ENCODE measurements at places on chromosomes 2 and 18.
A peak's percentile ranks its signal among the peaks of the same experiment; 100 is the strongest.

DNA sequence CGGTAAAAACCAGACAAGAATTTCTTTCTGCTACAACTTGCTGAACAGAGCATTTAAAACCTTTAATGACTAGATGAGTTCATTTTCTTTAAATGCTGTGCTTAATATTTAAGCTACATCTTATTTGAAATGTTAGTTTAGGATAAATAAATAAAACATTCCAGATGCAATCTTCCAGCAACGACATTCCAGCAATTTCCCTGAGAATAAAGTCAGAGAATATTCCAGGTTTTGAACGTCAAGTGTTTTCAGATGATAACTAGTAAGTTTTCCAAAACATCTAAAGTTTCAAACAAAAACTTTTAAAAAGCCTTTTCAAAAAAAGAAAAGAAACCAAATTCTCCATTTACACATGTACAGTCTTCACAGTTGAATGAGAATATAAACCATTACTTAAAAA lies 104.8 kb downstream of the PPP1R1C start:
- no peak for DNase-seq

DNA sequence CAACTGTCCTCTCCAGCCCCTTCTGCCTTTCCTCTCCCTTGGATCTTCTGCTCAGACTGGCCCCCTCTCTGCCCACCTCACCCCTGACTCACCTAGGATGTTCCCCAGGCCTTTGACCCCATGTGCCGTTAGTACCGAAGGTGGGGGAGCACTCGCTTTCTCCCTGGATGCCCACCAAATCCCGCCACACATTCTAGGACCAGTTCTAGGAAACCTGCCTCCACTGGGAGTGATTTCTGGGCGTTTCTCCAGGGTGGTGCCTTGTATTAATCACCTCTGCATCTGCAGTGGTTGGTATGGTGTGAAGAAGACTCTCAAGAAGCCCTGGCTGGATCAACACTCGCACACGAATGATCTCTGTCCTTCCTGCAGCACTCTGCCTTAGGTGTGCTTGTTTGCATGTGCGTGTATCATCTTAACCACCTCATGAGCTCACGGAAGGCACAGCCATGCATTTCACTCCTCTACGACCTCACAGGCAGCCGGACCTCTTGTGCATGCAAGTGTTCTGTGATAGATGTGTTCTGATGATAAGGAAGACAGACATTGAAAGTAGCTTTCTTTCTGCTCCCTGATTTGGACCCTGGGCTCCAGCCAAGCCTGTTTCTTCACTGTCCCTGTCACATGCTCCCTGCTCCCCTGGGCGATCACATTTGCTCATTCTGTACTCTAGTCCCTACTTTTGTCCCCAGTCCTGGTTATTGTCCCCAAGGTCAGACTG lies 69.4 kb downstream of the LIPG start:
- no peak for DNase-seq

DNA sequence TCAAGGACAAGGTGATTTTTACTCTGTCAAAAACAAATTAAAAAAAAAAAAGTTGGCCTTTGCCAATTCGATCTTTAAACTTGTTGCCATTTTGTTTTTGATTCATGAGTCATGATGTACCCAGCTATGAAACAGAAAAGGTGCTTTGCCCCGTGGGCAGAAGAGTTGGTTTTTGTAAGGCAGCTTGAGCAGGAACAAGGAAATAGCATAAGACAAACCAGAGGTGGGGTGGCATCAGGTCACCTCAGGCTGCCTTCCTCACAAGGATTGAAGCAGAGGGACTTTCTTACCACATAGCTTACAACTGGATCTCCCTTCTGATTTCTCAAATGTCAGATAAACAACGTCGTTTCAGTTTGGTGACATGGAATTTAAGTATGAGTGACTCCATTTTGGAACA lies 123.8 kb downstream of the ARL4C start:
- no peak for DNase-seq

DNA sequence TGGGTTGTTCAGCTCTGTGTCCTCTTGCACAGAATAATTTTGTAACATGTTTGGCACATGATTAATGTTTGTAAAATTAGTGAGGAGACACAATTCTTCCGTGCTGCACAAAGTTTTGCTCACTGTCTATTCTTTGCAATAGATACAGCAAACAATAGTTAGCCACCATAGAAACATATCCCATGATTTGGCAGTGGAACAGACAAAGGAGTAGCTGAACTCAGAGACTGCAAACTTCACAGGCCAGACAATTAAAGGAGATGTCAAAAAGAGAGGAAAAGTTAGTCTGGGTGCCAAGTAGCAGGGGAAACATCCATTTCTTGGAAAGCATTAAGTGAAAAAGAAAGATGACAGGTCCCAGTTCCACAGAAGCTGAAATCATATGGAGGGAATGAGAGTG lies 267.4 kb upstream of the NRXN1 start:
- no peak for DNase-seq

- no peak for DNase-seq
These were observed 23.3 kb upstream of the FHOD3 start for GRCh38 chr18:36274083-36274715.

- DNase-seq, result peak; percentile 55
These were observed 80.0 kb upstream of the TMEM200C start for GRCh38 chr18:5975111-5976002.

GRCh38 chr2:239945751-239946561 lies 79.2 kb downstream of the NDUFA10 start:
- no peak for DNase-seq

DNA sequence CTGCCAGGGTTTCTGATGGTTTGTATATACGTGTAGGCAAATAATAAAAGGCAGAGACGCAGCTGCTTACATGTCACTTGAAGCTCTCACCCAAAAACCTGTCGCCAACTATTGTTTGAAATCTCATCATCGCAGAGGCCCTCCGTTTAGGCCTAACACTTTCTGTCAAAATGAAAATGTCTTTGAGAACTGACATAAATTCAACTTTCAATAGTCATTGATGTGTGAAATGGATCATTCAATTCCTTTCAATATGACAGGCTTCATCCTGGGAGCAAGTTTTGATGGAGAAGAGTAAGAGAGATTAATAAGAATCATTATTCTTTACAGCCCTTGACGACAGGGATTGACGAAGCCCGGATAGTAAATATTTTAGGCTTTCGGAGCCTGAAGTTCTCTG lies 2.7 kb downstream of the ACTG2 start:
- no peak for DNase-seq

DNA sequence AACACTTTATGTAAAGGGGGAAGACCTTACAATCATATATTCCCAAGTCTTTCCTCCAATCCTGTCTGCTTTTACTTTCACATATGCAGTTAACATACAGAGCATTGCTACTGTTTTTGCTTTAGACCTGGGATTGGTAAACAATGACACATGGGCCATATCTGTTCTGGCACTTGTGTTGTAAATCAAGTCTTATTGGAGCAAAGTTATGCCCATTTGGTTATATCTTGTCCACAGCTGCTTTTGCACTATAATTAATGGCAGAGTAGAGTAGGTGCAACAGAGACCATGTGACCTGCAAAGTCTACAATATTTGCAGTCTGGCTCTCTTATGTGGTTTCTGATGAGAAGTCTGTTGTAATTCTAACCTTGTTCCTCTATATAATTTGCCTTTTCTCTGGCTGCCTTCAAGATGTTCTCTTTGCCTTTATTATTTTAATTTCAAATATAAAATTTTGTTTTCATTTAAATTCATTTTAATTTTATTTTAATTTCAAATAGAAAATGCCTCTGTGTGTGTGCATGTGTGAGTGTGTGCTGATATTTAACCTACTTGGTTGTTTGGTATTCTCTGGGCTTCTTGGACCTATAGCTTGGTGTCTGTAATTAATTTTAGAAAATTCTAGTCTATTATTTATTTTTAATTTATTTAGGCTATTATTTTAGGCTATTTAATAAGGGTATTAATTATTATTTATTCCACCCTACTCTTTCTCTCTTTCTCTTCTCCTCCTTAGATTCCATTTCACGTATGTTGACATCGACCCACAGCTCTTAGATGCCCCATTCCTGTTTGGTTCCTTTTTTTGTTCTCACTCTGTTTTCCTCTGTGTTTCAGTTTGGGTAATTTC lies 16.8 kb upstream of the LPIN1 start:
- DNase-seq, result no peak

- DNase-seq, result no peak
These were observed 25.6 kb upstream of the WIPF1 start for GRCh38 chr2:174623106-174623637.

GRCh38 chr2:55097461-55098410 lies 47.5 kb upstream of the RTN4 start:
- no peak for DNase-seq

GRCh38 chr18:63681449-63682340 lies 20.0 kb upstream of the SERPINB3 start:
- DNase-seq, result no peak

GRCh38 chr2:212766921-212767320 lies 228.3 kb upstream of the ERBB4 start:
- no peak for DNase-seq

GRCh38 chr2:20568501-20569463 lies 82.1 kb downstream of the HS1BP3 start:
- no peak for DNase-seq

DNA sequence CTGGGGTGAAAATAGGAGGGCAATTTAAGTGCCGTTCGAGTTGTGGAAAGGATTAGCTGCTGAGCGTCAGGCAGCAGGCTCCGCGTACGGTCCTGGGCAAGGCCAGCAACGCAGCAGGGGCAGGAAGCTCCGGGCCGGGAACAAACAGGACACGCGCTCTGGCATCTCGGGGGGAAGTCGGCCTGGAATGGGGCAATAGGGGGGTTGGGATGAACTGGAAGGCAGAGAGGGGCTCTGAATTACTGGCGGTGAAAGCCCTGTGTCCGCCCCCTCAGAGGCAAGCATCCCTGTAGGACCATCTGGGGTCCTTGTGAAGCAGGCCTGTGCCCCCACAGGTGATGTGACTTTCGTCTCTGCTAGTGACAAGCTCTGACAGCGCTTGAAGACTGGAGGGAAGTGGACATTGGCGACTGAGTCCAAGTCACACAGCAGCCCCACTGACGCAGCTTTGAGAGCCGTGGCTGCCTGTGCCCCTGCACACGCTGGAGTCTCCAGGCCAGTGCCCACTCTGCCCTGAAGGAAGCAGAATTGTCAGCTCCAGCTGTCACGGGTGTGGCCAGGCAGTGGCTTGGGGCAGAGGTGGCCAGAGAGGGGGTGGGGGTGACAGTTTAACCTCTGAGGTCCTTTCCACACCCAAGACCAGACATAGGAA lies 22.3 kb downstream of the GPR35 start:
- DNase-seq, result no peak

GRCh38 chr2:233847248-233847898 lies 7.0 kb downstream of the HJURP start:
- no peak for DNase-seq

DNA sequence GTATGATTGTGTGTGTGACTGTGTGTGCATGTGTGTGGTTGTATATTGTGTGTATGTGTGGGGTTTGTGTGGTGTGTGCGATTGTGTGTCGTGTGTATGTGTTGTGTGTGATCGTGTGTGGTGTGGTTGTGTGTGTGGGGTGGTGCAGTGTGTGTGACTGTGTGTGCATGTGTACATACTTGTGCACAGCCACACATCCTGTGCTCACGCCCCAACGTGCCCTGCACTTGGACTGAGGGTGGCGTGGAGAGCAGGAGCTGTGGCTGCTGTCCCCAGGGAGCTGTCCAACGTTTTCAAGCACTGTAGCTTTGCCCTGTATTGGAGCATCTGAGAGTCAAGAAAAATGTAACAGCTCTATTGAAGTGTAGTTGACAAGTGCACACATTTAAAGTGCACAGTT lies 243.2 kb upstream of the HDAC4 start:
- DNase-seq, result peak; percentile 35

- DNase-seq, result peak; percentile 69
These were observed 505.4 kb downstream of the SUCLG1 start for GRCh38 chr2:83953697-83954096.

- no peak for DNase-seq
These were observed 19.3 kb upstream of the CTIF start for GRCh38 chr18:48519431-48520100.

GRCh38 chr2:227507963-227508362 lies 36.0 kb downstream of the AGFG1 start:
- DNase-seq, result peak; percentile 55

GRCh38 chr18:27428716-27429475 lies 243.8 kb upstream of the CHST9 start:
- DNase-seq, result no peak

DNA sequence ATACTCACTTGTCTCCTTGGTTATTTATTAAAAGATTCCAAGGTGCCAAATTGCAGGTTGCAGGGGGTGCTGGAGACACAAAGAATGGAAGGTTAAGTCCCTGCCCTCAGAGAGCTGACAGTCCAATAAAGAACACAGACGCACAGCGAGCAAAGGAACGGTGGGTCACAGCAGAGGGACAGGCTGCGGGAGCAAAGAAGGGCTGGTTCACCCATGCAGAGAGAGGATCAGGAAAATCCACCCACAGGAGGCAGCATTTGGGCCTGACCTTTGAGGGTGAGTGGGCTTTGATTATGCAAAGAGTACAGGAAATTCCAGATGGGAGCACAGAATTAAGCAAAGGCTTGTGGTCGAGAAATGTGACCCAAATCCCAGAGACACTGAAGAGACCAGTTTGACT lies 45.0 kb downstream of the ZBTB7C start:
- no peak for DNase-seq

- peak; percentile 54 for DNase-seq
These were observed 227.6 kb upstream of the ETAA1 start for GRCh38 chr2:67169417-67170140.

DNA sequence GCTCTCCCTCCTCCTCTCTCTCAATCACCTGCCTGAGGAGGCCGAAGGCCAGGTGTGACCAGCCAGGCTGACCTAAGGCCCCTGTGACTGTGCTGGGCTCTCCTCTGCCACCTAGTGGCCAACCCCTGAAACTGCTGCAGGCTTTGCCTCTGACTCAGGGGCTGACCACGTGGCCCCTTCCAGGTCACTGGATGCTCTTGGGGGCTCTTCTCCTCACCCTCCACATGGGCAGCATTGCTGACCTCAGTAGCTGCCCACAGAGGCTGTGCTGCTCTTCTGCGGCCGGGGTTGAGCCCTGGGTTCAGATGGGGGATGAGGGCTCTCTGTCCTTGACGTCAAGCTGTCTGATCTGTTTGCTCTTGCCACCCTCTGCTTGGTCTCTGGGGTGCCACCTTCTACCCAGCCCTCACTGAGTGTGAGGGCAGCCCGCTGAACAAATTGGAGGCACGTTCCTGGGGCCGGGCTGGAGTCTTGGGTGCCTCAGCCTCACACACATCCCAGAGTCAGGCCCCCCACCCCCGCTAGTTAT lies 122.7 kb downstream of the TWIST2 start:
- DNase-seq, result peak; percentile 76

GRCh38 chr18:1464444-1465217 lies 560.0 kb downstream of the ADCYAP1 start:
- no peak for DNase-seq

DNA sequence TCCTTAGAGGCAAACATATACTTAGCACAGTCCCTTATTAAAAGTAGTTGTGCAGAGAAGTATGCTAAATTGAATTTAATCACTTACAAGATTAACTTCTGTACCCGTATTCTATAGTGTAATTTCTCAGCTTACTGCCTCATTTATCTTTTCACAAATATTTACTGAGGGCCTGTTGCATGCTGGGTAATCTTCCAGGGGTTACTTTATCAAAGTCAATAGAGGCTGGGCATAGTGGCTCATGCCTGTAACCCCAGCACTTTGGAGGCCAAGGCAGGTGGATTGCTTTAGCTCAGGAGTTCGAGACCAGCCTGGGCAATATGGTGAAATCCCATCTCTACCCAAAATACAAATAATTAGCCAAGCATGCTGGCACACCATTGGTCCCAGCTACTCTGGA lies 111.7 kb upstream of the RAB27B start:
- DNase-seq, result no peak
